ENCODE measurements at places on chromosomes 13 and 19.

- DNase-seq = no peak
These were observed 96.2 kb downstream of the LHFPL6 start for GRCh38 chr13:39506559-39507390.

DNA sequence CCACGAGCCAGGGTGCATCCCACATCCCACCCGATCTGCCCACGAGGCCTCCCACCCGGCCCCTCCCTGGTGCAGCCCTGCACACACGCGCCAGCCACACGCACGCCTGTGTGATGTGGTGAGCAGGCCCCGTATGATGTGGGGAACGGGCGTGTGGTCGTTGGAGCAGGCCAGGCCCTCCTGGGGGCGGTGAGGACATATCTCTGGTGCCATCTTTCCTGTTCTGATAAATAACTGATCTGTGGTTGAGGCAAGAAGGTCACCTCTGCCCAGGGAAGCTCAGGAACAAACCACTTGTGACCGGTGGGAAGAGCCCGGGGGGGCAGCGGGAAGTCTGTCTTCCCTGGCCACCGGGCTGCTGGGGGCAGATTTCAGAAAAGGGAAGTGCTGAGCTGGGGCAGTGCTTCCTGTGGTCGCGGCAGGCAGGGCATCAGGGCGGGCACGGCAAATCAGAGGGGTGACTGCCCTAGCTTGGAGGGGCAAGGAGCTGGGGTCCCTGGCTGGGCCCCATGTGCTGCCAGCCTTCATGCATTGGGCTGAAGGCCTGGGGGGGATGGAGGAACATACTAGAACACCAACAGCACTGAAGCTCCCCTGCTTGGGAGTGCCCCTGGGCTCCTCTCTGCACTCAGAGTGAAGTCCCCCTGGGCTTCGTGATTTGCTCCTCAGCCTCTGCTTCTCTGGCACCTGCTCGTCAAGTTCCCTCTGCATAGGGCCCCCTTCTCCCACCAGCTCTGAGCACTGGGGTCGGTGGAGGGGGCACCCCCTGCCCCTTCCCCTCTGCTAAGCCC is 35.2 kb upstream of the SLC7A10 start:
- no peak for DNase-seq

GRCh38 chr19:40398417-40399131 is 8.6 kb upstream of the HIPK4 start:
- no peak for DNase-seq

DNA sequence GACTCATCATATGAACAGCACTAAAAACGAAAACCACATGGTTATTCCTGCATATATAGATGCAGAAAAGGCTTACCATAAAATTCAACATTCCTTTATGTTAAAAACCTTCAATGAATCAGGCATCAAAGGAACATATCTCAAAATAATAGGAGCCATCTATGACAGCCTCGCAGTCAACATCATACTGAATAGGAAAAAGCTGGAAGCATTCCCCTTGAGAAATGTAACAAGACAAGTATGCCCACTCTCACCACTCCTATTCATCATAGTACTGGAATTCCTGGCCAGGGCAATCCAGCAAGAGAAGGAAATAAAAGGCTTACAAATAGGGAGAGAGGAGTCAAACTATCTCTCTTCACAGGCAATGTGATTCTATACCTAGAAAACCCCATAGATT is 179.6 kb upstream of the HTR2A start:
- no peak for DNase-seq

DNA sequence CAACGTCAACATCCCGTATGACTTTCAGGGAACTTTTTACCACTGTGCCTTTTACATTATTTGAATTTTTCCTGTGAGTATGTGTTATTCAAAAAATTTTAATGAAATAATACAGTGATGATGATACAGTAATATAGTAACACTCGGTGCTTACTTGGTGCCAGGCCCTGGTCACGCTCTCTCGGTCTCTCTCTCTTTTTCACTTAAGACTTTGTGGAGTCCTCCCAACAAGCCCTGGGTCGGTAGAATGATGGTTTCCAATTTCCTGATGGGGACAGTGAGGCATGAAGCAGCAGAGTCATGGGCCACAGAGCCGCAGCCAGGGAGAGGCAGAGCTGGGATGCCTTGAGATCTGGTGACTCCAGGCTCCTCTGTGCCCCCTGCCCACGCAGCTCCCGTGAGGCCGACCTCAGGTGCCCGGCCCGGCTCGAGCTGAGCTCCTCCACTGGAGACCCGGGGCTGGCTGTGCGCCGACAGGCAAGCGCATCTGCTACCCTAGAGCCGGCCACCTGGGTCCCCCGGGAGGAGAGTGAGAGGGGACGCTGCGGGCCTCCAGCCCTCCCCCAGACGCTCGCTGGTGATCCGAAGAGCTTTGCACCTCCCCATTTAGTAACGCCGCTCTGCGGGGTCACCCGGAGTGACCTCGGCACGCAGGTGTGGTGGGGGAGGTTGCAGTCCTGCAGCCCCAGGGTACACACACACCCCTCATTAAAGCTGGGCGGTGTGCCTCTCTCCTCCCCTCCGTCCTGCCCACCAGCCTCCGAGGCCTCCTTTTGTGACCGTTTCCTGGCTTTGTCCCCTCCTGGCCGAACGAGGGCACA is 4.4 kb upstream of the SBK3 start:
- no peak for DNase-seq

GRCh38 chr13:91319996-91320395 is 27.5 kb upstream of the MIR17HG start:
- DNase-seq = no peak

DNA sequence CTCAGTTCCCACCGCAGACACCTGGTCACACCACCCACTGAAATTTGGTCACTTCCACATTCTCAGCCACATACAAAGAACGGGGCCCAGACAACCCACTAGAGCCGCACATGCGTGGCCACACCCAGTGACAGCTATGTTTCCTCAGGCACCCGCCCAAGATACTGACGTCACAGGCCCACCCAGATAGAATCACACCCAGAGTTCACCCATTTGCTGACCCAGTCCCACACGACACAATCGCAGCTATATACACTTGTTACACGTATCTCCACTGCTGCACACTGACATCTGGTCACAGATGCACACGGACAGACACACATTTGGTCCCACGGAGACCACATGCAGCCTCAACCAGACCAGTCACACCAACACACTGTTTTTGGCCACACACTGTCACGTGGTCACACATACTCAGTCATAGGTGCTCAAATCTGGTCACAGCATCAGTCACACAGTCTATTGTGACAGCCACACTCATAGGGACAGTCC is 2.9 kb downstream of the NUMBL start:
- DNase-seq = no peak

DNA sequence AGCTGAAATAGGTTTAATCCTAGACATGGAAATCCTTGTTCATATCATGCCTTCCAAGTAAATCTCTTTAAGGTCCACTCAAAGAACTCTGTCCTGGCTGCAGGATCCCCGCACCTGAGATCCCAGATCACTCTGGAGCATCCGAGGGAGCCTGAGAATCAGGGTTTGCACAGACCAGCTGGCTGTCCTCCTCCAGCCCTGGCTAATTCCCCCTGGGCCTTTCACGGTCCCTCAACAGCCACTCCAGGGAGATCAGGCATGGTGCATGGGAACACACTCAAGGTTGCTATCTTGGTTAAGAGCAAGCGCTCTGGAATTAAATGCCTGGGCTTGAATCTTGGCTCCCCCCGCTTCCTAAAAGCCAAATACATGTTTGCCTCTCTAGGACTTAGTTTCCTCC is 130.8 kb downstream of the IRS2 start:
- no peak for DNase-seq

- DNase-seq = no peak
These were observed 23.2 kb downstream of the PDS5B start for GRCh38 chr13:32609428-32609827.

DNA sequence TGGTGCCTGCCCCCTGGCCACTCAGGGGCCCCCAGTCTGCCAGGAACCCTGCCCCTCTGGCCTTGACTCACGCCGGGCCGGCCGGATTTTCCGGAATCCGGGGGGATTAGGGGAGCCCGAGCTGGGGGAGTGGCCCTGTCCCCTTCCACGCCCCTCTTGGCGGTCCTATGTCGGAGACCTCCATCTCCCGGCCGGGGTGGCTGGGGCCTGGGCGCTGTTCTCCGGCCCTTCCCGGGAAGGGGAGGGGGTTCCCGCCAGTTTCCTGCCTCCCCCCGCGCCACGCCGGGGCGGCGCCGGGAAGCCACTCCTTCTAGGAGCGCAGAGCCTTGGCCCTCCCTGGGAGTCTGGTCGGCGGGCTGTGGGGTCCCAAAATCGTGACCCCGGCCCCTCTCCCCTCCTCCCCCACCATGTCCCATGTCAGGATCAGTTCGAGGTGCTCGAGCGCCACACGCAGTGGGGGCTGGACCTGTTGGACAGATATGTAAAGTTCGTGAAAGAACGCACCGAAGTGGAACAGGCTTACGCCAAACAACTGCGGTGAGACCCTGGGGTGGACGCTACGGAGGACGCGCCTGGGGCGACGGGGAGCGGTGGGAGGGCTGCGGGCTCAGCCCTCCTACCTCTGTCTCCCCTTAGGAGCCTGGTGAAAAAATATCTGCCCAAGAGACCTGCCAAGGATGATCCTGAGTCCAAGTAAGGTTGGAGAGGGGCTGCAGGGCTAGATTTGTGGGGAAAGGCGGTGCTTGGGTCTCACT is 1.3 kb downstream of the TRIP10 start:
- DNase-seq = no peak

DNA sequence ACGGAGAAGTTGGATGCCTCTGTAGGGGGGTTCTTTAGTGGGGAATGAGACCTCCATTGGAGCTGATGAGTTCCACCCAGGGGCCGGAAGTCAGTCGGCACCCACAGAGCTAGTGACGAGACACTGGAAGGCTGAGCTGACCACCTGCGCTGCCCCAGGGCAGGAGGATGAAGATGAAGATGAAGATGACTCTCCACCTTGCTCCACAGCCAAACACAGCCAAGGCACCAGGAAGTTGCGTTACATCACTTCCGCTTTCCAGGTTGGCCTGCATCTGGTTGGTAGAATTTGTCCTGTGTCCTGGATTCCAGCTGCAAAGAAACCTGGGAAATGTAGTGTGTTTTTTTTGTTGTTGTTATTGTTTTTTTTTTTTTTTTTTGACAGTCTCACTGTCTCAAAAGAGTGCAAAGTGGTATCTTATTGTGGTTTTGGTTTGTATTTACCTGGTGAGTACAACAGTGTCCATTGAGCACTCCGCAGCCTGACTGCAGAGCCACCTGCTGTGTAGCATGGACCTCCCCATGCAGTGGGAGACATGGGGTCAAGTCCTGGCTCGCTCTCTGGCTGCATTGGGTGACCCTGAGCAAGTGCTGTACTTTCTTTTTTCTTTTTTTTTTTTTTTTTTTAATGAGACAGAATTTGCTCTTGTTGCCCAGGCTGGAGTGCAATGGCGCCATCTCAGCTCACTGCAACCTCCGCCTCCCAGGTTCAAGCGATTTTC is 1.9 kb downstream of the TBC1D17 start:
- DNase-seq = no peak

DNA sequence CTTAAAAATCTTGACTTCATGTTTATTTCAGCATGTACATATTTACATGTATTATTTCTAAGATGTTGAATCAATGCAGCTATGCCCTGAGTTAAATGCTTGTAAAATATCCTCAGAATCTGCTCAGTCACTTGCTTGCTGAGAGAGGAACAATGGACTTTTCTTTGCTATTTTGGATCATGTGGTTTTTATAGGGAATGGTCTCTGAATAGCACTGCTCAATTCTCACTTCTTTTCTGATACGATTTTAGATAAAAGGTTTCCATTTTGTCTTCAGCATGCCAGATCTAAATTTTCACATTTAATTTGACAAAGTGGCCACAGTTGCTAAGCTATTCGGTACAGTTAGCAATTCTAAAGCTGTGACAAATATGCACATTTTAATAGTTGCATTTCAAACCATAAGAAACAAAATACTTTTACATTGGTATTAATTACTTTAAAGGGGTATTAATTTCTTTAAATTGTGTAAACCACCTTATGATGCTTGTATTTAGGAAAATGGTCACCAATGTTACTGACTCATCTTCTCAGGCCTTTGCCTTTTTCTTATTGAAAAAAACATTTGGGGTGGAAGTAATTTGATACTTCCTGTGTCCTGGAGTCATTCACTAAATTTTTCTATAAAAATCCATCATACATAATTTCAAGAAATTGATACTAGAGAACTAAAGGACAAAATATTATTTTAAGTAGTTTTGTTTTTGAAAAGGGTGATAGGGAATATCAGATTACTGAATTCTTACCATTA is 113.5 kb downstream of the MYO16 start:
- no peak for DNase-seq

DNA sequence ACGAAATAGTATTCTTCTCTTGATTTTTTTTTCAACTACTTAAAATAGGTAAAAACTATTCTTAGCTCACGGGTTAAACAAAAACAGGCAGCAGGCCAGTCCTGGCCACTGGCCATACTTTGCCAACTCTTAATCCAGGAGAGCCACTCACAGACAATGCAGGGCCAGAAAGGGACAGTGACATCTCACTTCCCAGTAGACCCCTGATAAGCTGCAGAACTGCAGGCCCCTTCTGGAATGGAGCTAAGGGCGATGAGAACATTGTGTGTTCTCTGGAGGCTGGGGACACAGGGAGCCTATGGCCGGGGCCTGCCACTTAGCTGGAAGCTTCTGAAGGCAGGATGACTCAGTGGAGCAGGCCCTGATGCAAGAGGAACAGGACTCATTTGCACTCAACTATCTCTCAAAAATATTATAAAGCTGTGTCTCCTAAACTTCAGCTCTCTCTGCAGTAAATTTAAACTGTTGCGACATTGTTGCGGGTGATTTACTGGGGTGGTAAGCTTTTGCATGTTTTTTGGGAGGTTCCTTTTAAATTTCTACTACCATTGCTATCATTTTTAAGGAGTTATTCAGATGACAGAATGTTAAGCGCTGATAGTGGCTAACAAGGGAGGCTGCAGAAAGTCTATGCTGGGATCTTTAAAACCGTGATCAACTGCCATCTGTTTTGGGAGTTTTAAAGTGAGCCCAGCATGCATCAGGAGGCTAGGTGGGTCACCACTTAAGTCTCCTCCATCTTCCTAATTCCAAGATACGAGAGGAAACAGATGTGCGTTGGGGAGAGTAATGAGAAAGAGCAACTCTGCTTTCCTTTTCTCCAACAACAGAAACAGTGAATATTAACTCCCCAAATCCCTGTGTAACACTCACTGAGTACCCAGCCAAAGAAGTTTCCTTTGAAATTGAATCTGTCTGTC is 33.2 kb upstream of the KATNAL1 start:
- DNase-seq = peak; percentile 42

Measured in SIG-M5 (cell line).